Foreskin melanocyte (primary cell): ENCODE measurements at places on chromosomes 1 and 21.

DNA sequence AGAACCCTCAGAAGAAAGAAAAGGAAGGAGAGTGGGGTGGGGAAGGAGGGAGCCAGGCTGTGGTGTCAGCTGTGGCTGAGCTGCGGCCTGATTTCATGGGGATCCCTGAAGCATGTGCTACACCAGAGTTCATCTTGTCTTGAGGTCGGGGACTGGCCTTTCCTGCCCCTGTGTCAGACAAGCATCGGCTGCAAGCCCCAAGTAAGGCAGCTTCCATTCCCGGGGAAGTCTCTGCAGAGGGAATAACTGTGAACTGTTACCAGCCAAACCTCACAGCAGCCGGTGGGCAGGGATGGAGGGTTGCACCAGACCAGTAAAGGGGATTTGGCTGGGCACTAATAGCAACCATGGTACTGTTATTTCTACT, 35.7 kb upstream of the BTG2 start:
- DNase-seq, result no peak

GRCh38 chr21:17539323-17539722, 26.5 kb downstream of the CXADR start:
- no peak for DNase-seq

DNA sequence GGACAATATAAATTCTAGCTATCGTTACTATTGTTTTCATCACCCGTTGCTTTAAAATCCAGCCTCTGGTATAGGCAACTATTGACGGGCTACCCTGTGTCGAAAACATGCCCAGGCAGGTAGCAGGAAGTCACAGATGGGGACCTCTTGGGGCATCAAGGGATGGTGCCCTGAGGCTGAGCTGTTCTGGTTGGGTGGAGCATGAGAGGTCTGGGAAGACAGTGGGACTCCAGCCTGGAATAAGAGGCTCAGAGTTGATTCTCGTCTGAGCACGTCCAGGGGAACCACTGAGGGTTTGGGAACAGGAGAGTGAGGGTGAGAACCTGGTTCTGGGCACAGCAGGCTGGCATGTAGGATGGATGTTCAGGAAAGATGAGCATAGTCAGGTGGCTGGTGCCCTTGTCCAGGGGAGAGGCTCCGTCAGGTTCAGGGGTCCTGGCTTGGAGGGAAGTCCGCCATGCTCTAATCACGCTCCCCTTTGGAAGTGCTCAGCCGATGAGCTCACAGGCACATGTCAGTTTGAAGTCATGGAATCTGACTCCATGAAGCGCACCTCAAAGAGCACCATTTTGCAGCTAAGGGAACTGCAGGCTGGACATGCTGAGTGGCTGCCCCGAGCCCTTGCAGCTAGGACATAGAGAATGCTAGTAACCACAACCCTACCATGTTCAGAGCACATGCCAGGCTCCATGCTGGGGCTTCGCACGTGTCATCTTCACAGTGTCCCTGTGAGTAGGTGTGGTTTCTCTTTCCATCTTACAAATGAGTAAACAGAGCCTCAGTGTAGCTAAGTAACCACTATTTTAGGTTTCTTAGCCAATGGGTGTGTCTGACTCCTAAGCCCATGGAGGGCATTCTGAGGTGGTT, 21.0 kb downstream of the PCSK9 start:
- no peak for DNase-seq

DNA sequence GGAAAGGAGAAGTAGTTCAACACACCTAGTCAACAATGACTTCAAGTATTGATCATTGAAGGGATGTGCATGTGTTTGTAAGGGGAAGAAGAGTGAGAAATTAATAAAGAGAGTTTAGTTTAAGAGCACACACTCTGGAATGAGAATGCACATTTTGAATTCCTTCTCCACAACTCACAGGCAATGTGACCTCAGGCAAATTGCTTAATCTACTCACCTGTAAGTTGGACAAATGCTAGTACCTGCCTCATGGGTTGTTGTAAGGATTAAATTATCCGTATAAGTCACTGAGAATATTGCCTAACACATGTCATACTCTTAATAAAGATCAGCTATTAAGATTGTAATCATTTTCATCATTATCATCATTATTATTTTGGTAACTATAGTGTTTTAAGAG, 204.0 kb upstream of the NFIA start:
- DNase-seq, result no peak

GRCh38 chr1:173113015-173113741, 62.4 kb upstream of the TNFSF18 start:
- DNase-seq, result no peak

DNA sequence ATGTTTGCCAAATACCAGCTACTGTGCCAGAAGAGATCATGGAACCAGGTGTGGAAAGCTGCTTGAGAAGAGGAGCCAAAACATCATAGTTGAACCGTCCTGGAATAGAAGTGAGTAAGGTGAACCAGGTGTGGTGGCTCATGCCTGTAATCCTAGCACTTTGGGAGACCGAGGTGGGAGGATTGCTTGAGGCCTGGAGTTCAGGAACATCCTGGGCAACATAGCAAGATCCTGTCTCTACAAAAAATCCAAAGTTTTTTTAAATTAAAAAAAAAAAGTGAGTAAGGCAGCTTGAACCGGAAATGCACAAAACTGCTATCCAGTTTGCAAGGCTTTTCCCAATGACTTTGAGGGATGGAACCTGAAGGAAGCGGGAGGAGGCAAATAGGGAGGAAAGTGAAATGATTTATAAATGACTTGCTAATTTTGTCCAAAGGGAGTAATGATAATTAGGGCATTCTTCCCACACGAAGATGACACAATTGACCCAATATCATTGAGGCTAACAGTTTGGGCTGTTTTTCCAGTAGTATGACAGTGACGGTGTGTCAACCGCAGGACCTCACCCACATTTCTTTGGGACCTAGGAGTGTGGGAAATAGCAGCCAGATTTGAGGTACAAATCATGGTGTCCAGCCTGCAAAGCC, 1.5 kb upstream of the CNN3 start:
- no peak for DNase-seq

DNA sequence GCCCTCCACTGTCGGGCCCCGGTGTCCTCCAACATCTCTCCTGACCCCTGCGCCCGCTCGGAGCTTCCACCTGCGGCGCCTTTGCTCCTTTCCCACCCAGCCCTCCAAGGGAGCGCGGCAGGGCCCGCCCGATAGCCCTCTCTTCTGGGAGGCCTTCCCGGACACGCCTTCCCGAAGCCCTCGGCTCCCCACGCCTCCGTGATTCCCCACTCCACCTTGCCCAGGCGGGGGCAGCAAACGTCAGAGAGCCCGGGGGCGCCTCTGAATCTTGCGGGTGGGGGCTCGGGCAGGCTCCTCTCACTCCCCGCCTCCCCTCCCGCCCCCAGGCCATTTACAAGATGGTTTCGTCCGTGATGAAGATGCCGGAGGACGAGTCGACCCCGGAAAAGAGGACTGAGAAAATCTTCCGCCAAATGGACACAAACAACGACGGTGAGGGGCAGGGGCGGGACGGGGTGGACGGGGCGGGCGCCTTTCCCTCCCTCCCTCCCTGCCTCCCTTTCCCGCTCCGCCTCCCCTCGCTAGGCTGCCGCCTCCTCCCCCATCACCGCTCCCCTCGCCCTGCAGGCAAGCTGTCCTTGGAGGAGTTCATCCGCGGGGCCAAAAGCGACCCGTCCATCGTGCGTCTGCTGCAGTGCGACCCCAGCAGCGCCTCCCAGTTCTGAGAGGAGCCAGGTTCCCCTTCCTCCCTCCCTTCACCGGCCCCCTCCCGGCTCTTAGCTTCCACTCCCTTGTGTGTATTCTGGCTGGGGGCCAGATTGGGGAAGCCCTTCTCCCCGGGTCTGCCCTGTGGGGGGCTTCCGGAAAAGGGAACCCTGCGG, 7.1 kb downstream of the HPCA start:
- DNase-seq, result no peak

- peak; percentile 66 for DNase-seq
Measured at GRCh38 chr1:202184750-202185460, 8.7 kb upstream of the LGR6 start.

GRCh38 chr1:52904927-52905698, 16.4 kb downstream of the ECHDC2 start:
- DNase-seq, result no peak

GRCh38 chr1:226575739-226576378, 27.3 kb downstream of the STUM start:
- DNase-seq, result no peak

DNA sequence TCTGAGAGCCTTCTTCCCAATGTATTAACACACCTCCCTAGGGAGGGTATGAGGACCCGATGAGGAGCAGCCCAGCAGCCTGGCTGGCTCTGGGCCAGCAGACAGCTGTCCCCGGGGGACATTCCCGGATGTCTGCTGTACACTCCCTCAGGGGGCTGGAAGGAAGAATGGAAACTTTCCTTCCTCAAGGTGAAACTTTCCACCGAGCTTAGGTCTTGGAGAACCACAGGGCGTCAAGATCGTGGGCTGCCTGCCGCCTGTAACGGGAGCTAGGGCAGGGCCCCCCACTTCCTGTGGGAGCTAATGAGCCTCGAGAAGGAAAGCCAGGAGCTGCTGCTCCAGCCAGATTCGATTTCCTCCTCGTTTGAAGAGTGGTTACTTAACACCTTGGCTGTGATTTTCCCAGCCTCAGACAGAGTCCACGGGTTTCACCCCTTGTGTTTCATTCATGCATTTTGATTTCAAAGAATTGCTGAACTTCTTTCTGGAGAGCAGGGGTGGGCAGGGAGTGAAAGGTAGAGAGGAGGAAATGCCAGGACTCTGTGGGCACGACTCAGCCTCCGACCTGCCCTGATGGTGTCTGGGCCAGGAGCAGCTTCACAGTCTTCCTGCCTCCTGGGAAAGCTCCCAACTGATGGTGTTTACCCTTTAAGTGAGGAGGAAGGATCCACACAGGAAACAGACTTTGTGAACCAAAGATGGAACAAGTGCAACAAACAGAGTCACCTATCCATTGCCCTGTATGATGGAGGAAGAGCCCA, 29.7 kb downstream of the UBE2T start:
- no peak for DNase-seq

- DNase-seq, result no peak
Measured at GRCh38 chr1:209962856-209963255, 24.8 kb downstream of the SYT14 start.

- DNase-seq, result no peak
Measured at GRCh38 chr1:246139745-246140182, 367.3 kb downstream of the SMYD3 start.

GRCh38 chr1:243730487-243731150, 119.4 kb downstream of the AKT3 start:
- DNase-seq, result no peak

GRCh38 chr1:192709544-192709943, 73.6 kb downstream of the RGS13 start:
- peak; percentile 91 for DNase-seq

- no peak for DNase-seq
Measured at GRCh38 chr1:58914925-58915324, 131.1 kb upstream of the JUN start.

DNA sequence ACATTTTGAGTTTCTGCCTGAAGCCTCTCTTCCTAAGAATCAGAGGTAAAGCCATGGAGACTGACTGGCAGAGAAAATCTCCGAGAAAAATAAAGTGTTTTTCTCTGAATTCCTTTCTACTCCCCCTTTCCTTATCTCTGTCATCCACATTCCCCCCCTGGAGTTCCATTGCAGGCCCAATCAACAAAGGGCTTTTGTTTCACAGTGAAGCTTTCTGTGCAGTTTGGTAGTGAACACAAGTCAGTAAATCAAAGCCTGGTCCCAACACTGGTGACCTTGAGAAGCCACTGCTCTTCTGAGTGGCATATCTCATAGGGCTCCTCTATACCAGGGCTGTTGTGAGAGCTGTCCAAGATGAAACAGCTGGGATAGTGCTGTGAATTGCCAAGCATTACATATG, 228.4 kb downstream of the SEC16B start:
- peak; percentile 2 for DNase-seq

- no peak for DNase-seq
Measured at GRCh38 chr1:210586771-210587170, 258.1 kb downstream of the HHAT start.

DNA sequence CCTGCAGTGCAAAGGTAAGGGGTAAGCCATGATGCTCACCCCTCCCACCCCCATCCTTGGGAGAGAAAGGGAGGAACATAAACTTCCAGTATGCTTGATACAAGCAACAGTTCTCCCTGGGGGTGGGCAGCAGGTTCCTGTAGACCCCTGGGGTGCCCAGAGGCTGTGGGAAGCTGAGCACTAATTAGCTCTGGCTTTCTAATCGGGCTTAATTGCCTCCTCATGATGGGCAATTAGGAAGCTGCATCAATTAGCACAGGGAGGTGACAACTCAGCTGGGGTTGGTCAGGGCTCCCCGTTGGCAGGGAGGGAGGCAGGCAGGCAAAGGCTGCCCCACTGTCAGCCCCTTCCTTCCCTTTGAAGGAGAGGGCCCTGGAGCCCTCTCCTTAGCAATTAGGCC, 15.7 kb upstream of the LMNA start:
- DNase-seq, result no peak

GRCh38 chr1:41479000-41479807, 5.3 kb downstream of the EDN2 start:
- DNase-seq, result no peak

DNA sequence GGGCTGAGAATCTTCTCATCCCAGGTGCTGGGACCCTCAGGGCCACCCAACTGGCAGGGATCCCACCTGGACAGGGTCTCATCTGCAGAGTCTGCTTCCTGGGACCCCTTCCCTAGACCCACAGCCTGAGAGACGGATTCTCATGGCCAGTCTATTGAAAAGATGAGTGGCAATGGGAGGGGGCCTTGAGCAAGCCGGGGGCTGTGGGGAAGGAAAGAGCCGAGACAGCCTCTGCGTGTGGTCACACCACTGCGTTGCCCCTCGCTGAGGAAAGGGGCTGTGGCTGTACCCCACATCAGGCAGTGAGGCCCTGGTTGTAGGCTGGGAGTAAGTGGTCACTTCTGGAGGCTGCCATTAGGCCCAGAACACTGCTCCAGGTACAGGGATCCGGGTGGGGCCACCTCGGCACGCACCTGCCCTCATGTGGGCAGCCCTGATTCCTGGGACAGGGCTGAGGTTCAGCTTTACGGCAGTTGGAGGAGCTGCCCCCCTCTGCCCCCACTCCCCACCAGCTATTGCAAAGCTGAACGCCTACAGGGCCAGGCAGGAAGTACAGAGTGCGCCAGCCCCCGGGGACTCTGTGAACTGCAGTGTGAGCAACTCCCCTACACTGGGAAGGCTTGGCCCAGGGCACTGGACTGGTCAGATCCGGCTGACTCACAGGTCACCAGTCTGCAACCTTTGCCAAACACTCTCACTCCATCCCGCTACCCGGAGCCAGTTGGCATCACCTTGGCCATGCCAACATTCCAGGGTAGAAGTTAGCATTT, 106.9 kb downstream of the RIPK4 start:
- no peak for DNase-seq

DNA sequence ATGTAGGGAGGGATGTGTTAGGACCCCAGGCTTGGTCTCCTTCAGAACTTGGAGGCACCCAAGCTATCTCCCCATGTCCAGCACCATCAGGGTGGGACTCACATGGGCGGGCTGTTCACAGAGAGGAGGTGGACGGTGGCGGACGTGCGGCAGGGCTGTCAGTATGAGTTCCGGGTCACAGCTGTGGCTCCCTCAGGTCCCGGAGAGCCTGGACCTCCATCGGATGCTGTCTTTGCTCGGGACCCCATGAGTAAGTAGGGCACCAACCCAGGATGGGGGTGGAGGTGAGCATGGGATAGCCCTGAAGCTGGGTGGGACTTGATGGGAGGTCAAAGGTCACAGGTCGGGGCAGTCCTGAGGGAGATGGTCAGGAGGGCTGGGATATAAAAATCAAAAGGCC, 27.8 kb downstream of the IGFN1 start:
- no peak for DNase-seq
